M059J (cell line): ENCODE measurements at places on chromosomes 3 and 15. TPM values are rescaled to one million over a fixed set of nuclear protein-coding genes. Genes with fewer than 3 reads are reported as not detected.

GRCh38 chr15:101254157-101255050 is 2.6 kb upstream of the CHSY1 start:
- DNase-seq: no peak

DNA sequence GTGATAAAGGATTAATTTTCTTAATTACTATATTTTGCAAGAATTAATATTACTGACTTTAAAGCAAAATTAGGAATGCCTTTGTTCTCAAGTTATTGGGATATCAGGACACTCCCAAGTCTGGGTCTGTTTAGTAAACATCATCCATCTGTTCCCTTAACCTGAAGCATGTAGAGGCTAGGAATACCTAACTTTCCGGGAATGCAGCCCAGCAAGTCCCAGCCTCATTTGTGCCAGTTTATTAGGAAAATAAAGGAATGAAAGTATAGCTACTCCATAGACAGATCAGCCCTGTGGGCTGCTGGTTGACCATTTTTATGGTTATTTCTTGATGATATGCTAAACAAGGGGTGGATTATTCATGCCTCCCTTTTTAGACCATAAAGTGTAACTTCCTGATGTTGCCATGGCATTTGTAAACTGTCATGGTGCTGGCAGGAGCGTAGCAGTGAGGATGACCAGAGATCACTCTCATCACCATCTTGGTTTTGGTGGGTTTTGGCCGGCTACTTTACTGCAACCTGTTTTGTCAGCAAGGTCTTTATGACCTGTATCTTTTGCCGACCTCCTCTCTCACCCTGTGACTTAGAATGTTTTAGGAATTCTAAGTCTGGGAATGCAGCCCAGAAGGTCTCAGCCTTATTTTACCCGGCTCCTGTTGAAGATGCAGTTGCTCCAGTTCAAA is 540.2 kb downstream of the NAALADL2 start:
- DNase-seq: peak; percentile 31

DNA sequence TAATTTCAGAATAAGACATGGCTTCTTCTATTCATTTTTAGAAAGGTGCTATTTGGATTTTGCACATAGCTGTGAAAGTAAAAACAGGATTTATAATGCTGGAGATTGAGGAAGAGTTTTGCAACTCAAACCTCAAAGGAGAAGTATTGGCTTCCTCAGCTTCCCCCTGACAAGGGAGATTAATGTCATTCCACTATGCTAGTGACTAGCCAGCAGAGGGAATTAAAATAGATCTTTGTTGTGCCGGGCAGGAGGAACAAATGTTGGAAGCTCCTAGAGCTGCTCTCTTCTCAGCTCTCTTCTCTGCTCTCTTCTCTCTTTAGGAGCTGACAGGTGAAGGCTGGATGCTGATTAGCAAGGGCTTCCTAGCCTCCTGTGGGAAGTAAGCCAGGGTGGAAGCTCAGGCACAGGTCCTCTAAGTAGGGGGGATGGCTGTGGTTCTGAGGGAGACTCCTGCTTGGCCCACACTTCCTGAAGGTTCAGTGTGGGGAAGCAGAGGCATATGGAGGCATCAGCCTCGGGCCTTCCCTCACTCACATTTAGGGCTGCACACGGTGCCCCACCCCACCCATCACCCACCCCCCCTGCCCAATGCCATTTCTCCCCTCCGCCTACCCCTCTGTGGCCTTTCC is 29.6 kb downstream of the CX3CR1 start:
- DNase-seq: no peak

DNA sequence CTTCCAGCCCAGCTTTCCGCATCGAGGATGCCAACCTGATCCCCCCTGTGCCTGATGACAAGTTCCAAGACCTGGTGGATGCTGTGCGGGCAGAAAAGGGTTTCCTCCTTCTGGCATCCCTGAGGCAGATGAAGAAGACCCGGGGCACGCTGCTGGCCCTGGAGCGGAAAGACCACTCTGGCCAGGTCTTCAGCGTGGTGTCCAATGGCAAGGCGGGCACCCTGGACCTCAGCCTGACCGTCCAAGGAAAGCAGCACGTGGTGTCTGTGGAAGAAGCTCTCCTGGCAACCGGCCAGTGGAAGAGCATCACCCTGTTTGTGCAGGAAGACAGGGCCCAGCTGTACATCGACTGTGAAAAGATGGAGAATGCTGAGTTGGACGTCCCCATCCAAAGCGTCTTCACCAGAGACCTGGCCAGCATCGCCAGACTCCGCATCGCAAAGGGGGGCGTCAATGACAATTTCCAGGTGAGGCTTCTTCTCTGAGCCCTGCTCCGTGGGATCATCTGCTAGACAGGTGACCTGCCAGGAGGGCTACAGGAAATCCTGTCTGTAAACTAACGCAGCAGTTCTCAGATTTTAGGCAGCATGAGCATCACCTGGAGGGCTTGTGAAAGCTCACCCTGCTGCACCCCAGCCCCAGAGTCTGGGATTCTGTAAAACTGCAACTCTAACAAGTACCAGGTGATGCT is 1.6 kb downstream of the THBS1 start:
- DNase-seq: peak; percentile 68

DNA sequence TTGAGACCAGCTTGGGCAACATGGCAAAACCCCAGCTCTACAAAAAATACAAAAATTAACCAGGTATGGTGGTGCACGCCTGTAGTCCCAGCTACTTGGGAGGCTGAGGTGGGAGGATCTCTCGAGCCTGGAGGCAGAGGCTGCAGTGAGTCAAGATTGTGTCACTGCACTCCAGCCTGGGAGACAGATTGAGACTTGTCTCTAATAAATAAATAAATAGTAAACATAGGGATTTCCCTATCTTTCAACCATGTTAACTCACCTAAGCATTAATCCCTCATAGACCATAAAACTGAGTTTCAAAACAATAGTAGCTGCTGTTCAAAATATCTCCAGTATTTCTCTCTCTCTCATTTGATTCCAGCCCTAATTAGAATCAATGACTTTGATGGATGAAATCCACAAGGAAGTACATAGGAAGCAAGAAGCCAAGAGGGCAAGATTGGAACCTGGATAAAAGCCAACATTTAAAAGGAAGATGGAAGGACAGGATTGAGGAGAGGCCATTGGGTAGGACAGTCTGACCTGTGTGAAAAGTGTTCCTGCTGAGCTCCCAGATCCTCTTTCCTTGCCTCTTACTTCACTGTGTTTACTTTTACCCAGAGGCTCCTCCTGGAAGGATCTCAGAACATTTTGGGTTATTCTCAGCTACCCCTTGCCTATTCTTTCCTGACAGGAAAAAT is 12.4 kb upstream of the TTBK2 start:
- DNase-seq: peak; percentile 6

- no peak for DNase-seq
Observed at GRCh38 chr15:79609506-79609905, 177.4 kb downstream of the MINAR1 start.

GRCh38 chr3:191702121-191702520 is 241.2 kb downstream of the PYDC2 start:
- DNase-seq: no peak

The SLC35G2 gene
- 54.6 and 62.8 TPM in 2 replicates for total RNA-seq
